ENCODE measurements at places on chromosomes 2 and 18.

DNA sequence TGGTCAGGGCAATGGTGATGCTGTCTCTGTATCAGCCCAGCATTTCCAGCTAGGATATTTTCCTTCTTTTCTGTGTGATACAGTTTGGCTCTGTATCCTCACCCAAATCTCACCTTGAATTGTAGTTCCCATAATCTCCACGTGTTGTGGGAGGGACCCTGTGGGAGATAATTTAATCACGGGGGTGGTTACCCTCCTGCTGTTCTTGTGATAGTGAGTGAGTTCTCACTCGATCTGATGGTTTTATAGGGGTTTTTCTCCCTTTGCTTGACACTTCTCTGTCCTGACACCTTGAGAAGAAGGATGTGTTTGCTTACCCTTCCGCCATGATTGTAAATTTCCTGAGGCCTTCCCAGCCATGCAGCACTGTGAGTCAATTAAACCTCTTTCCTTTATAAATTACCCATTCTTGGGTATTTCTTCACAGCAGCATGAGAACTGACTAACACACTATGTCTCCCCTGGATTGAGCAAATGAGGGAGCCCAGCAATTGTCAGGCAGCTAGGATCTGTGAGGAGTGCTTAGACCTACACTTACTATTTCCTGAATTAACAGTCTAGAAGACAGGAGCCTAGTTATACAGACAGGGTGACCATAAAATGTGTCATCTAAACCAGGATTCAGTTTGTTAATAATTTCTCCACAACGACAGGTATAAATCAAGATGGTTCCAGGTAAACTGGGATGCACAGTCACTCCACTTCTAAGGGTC is 6.0 kb downstream of the SCN2A start:
- DNase-seq, result no peak

DNA sequence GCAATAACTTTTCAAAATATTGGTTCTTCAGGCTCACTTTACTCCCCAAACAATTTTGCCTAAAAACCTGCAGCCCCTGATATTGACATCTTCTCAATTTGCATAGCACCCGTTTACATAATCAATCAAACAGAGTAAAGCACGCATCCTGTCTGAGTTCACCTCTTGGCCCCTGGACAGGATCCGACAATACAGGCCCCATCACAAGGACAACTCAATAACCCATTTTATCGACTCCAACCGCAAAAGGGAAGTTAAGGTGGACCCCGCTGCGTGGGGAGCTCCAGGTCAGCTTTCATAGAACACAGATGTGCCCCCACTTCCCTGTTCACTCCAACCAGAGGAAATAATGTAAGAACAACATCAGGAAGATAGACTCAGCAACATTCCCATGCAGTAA is 44.7 kb downstream of the TTC32 start:
- no peak for DNase-seq

DNA sequence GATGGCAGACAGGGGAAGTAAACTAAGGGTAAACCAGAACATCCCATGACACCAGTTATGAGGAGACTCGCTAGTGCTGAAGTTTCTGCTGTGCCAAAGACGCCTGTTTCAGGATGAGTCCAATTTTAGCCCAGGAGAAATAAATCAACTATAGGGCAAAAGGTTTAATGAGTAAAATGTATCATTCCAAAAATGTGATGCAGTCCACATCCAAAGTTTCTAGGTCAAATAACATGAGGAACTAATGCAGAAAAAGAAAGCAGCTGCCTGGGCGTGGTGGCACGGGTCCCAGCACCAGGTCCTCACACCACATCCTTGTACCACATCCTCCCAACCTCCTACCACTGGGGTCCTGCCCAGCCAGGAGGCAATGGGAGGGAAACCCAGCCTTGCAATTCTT is 126.9 kb upstream of the CTAGE1 start:
- DNase-seq, result no peak

GRCh38 chr2:1394709-1395408 is 18.4 kb upstream of the TPO start:
- no peak for DNase-seq

GRCh38 chr2:110657724-110658305 is 20.0 kb downstream of the BUB1 start:
- DNase-seq, result no peak

DNA sequence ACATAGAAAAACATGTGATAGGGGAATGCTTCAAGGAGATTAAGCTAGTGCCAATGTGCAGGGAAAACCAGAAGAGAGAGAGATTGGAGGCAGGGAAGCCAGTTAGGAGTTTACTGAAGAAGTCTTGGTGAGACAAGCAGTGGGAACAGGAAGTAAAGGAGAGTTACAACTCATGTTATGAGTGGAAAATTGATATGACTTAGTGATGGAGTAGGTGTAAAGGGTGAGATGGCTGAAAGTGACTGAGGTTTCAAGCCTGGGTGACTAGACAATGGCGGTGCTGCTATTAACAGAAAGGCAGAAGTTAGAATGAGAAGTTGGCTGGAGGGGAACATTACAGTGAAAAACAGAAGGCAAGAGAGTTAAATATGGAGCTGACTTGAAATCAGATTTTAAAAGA is 16.5 kb downstream of the DOK1 start:
- DNase-seq, result no peak

- no peak for DNase-seq
These were observed 280.7 kb upstream of the ZC3H15 start for GRCh38 chr2:186205254-186205911.

DNA sequence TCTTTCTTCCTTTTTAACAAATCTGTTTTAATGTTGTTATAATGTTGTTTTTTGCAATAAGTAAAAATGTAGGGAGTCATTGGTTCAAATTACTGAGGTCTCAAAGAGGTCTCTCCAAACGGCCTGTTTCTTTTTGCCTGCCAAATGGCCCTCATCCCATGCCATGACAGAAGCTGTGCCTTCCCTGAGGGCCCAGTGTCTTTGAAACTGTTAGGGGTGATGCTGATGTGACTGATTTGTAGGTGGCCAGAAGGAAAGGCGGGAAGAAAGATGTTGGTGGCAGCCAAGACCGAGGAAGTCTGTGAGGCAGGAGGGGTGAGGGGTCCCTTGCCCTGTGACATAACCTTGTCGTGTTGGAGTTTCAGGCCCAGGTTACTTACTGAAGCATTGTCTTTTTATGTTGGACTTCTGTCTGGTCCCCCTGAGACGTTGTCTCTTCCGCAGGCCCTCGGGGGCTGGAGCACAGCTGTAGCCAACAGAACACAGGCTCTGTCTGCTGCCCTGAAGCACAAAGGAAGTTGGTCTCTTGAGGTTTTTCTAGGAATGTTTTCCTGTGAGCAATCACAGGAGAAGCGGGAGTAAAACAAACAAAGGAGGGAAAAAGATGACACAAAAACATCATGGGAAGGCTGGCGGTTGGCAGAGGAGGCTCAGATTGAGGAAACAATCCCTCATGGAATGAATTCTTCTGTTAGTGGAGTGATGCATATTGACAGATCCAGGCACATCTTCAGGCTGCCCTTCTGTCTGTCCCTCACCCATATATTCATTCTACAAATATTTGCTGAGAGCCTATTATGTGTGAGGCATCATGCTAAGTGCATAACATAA is 4.9 kb upstream of the ST3GAL5 start:
- DNase-seq, result peak; percentile 79

GRCh38 chr2:66587216-66587615 is 152.3 kb downstream of the MEIS1 start:
- no peak for DNase-seq

GRCh38 chr2:128640166-128640844 is 321.6 kb upstream of the HS6ST1 start:
- no peak for DNase-seq

DNA sequence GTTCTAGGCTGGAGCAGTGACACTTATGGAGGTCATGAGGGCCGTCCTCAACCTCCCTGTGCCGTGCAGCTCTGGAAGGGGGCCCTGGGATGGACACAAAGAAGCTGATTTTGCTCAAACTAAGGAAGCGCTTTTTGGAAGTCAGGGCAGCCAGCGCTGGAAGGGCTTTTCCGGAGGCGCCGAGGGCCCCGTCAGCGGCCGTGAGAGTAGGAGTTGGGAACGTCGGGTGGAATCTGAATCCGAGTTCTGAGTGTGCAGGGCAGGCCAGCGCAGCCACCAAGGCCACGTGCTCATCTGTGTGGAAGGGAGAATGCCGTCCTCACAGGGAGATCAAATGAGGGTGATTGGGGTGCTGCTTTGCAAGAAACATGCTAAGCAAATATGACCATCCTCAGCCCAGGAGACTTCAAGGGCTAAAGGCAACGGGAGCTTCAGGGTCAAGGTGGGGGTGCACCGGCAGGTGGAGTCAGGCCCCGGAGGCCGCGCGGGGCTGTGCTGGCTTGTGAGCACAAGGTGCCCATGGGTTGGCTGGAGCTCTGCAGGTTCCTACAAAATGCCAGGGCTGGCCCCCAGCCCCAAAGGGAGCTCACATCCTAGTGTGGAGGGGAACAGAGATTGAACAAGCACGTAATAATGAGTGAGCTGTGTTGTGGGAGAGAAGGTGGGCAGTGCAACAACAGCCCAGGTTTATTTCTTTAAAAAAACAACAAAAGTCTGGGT is 70.4 kb upstream of the HPCAL1 start:
- DNase-seq, result no peak

- DNase-seq, result no peak
These were observed 324.1 kb downstream of the DLGAP1 start for GRCh38 chr18:4130734-4131719.

DNA sequence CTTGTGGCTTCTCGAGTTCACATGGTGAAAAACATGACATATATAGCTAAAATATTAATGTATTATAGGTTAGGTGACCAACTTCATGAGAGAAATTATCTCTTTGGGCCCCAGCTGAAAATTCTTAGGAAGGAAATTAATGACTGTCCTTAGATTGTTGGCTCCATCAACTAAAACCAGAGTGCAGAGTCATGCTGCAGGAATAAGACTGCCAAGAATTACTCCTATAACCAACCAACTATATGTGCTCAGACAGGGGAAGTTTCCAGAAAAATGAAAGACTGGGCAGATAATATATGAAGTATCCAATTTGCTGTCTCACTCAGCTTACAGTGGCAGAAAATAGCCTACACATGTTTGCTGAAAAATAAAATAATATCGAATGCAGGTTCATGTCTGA is 71.0 kb upstream of the TMEFF2 start:
- no peak for DNase-seq

GRCh38 chr2:40348665-40349064 is 103.2 kb downstream of the SLC8A1 start:
- DNase-seq, result peak; percentile 81

DNA sequence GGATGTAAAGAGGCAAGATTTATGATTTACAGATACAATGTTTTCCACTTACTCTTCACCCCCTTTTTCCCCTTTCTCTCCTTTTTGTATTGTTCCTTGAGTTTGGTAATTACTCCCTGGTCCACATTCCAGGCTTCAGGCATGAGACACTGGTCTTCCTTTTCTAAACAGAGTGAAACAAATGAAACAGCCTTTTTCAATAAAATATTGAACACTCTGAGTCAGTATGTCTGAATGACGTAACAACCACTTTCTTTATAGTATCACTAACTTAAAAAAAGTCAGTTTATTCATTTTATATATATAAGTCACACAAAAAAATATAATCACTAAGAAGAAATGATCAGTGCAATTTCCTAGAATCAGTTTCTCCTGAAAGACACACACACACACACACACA is 79.7 kb downstream of the STRN start:
- peak; percentile 16 for DNase-seq

DNA sequence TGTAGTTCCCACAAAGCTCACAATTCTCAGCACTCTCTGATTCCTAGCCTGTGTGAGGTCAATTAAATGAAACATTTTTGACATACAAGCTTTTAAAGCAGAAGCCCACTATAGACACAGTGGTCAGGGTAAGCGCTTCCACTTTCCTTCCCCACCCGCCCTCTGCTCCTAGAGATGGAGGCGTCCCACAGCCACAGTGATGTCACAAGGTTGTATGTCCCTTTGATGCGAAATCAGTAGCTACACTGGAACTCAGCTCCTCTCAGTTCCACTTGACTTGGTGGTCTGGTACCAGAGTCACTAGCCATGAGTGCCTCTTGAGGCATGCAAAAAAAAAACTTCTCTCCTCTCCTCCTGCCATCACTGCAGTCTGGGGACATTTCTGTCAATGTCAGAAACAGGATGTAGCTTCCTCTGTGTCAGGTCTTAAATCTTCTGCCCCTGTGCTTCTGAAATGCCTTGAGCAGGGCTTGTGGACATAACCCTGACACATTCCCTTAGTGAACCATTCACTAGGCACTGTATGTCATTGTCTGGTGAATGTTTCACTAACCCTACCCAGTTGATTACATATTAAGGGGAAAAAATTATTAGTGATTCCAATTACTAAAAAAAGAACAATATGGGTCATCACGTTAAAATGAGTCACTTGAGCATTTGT is 7.8 kb downstream of the SULT1C4 start:
- DNase-seq, result no peak

DNA sequence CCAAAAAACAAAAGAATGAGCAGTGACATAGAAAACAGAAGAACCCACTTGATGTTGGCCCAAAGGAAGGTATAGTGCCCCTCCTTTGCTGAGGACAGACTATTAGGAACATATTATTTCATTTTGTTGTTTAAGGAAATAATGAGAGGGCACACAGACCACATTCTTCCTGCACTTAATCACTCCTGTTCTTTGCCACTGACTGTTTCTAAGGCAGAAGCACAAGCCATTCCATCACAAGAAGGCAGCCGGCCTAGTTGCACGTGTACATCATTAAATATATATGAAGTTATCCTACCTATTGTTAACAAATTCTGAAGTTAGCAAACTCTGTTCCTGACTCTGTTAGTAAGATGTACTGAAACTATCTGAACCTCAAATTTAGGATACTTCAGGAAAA is 110.0 kb downstream of the LNPK start:
- DNase-seq, result no peak

GRCh38 chr2:102119255-102119654 is 23.3 kb upstream of the IL1R1 start:
- no peak for DNase-seq

DNA sequence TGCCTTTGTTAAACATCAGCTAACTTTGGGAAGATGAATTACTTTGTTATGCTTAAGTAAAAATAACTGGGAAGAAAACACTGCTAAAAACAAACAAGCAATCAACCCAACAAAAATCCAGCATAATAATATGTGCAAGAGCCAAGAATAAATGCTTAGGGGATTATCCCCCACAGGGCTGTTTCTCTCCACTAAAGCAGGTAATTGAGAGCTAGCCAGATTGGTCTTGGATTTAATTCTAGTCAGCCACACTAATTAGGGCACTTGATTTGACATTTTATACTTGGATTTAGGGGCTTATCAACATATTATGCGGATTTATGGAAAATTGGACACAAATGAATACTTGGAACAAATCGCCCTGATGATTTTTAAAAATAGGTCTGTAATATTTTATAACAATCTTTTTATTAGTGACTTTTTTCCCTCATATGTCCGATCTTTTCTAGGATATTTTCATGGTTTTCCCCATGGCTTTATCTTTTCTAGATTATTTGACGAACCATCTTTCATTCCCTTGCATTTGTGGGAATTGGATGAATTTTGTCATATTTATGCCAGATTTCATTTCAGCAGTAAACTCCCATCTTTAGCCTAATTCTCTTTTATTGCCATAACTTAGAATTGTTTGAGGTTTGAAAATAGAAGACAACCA is 199.1 kb upstream of the NXPH2 start:
- no peak for DNase-seq

- DNase-seq, result peak; percentile 42
These were observed 337.2 kb downstream of the NBAS start for GRCh38 chr2:15223887-15224286.
